ENCODE measurements at places on chromosomes 1 and 21. TPM values are rescaled to one million over a fixed set of nuclear protein-coding genes. Genes with fewer than 3 reads are reported as not detected.

NUDT4B gene
- 23.9 TPM for total RNA-seq

DNAJC28 gene
- 0.39 TPM for total RNA-seq

FAM167B gene
- total RNA-seq = 1.1 TPM

ERICH3 gene
- not detected for total RNA-seq

SIPA1L2 gene
- 0.73 TPM for total RNA-seq

DCAF6 gene
- 54.0 TPM for total RNA-seq

HSD3B2 gene
- not detected for total RNA-seq

GNG4 gene
- total RNA-seq = under 0.01 TPM

ZNF281 gene
- total RNA-seq = 28.3 TPM

SDE2 gene
- 11.0 TPM for total RNA-seq

LRIF1 gene
- total RNA-seq = 8.1 TPM

VHLL gene
- 0.39 TPM for total RNA-seq

LCE6A gene
- total RNA-seq = not detected

SPRR1A gene
- not detected for total RNA-seq

ESPN gene
- not detected for total RNA-seq

OR2T10 gene
- total RNA-seq = not detected

FAM3B gene
- not detected for total RNA-seq

KCNT2 gene
- total RNA-seq = 0.78 TPM

DCDC2B gene
- total RNA-seq = not detected

KRTAP7-1 gene
- not detected for total RNA-seq

AK4 gene
- 54.7 TPM for total RNA-seq

TNFRSF9 gene
- under 0.01 TPM for total RNA-seq

DMRTA2 gene
- total RNA-seq = not detected

NFASC gene
- total RNA-seq = 12.1 TPM

OR2L8 gene
- not detected for total RNA-seq

FAM151A gene
- total RNA-seq = not detected

PDC gene
- 0.20 TPM for total RNA-seq

NBPF4 gene
- not detected for total RNA-seq

FAAH gene
- 1.5 TPM for total RNA-seq

PAPPA2 gene
- 2.2 TPM for total RNA-seq

RIT1 gene
- total RNA-seq = 16.0 TPM

Measured in subcutaneous preadipocyte (primary cell).